ENCODE measurements at places on chromosomes 1 and 21.

DNA sequence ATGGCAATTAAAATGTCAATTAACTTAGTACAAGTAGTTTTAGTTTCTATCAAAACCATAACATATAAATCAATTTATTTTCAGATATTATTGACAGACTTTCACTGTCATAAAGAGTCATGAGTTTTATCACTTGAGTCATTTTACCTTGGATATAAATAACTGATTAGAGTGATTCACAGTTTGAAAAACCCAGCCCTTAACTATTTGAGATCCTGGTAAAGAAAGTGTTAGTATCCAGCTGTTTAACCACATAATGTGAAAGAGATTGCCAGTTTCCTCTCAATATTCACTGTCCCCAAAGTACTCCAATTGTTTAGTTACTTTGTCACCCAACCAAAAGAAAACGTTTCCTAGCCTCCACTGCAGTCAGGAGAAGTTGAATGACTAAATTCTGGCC, 91.3 kb downstream of the UCHL5 start:
- no peak for DNase-seq

DNA sequence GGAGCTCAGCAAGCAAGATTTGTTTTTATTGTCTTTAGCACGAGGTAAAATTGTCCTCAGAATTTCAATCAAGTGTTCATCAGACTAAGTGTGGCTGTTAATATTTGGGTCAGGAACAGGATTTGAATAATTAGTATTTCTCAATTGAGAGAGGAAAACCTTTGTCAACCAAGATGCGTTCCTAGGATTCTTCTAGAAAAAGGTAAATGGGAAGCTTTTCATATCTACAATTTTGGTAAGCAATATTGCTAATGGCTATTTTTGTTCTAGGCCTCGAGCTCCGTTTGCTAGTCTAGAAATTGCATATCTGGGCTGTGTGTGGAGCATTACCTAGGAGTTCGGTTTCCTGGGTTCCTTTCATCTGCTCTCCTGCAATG, 4.1 kb upstream of the PIGV start:
- DNase-seq: no peak

DNA sequence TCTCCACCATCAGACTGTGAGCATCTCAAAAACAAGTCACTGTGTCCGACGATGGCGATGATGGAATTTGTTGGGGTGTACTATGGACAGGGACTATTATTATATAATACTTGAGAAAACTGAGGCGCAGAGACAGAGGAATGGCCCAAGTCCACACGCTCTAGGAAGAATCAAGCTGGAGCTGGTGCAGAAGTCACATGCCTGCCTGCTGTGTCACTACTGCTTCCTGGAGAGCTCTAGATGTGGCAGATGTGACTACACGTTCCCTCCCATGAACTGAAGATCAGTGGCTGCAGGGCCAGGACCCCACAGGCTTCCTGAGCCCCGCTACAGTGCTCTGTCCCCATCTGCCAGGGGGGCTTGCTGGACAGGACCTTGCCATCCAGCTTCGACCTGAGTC, 56.9 kb downstream of the TRABD2B start:
- no peak for DNase-seq

- no peak for DNase-seq
Observed at GRCh38 chr1:198498881-198499280, 41.6 kb downstream of the ATP6V1G3 start.

- DNase-seq: no peak
Observed at GRCh38 chr1:54666333-54666732, 24.7 kb downstream of the MROH7 start.

GRCh38 chr1:236417336-236417735, 23.2 kb downstream of the EDARADD start:
- no peak for DNase-seq

DNA sequence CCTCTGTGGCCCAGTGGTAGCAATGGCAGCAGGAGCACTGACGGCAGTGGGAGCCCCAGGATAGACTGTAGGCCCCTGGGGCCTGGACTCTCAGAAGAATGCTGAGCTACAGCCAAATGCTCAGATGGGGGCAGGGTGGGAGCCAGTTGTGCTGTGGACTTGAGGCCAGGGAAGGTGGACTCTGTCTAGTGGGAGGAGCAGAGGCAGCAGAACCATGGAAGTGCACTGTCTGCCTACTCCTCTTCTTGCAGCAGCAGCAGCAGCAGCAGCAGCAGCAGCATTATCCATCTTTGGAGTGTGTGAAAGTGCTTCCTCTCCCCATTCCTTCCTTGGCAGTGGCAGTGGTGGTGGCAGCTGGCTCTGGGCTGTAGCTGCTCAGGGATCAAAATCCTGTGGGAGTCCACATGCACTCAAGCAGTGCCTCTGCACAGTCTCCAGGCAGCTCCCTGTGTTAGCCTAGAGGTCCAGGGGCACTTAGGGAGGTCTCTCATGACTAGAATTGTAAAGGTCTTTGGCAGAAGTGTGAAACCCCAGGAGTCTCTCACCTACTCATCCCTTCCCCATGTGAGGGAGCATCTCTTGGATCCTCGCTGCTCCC, 917.9 kb upstream of the B3GALT2 start:
- DNase-seq: no peak

GRCh38 chr21:42403611-42404231, at the start of gene UBASH3A:
Gene UBASH3A, plus strand, starts transcription at chr21:42403902. Its CDS starts 44 bp downstream, at chr21:42403946.
- peak; percentile 92 for DNase-seq

DNA sequence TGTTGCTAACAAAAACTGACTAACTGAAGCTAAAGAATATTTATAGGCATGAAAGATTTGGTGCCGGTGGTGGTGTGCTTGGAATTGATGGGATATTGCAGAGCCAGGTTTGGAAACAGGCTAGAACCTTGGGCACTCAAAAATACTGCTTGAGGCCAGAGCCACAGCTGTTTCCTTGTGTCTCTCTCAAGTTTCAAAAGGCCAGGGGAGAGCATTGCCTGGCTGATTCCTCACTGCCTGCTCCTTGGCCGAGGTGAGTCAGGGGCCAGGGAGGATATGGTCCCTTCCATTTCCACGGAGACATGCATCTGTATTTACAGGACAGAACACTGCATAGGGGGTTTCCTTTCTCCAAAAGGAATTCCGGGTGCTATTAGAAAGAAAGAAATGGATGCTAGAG, 36.1 kb upstream of the IVNS1ABP start:
- no peak for DNase-seq

GRCh38 chr1:228283476-228284147, 75.8 kb downstream of the OBSCN start:
- no peak for DNase-seq

GRCh38 chr1:42732126-42732680, 7.8 kb downstream of the CLDN19 start:
- DNase-seq: no peak

GRCh38 chr1:66351913-66352312, 182.0 kb upstream of the SGIP1 start:
- DNase-seq: peak; percentile 71

DNA sequence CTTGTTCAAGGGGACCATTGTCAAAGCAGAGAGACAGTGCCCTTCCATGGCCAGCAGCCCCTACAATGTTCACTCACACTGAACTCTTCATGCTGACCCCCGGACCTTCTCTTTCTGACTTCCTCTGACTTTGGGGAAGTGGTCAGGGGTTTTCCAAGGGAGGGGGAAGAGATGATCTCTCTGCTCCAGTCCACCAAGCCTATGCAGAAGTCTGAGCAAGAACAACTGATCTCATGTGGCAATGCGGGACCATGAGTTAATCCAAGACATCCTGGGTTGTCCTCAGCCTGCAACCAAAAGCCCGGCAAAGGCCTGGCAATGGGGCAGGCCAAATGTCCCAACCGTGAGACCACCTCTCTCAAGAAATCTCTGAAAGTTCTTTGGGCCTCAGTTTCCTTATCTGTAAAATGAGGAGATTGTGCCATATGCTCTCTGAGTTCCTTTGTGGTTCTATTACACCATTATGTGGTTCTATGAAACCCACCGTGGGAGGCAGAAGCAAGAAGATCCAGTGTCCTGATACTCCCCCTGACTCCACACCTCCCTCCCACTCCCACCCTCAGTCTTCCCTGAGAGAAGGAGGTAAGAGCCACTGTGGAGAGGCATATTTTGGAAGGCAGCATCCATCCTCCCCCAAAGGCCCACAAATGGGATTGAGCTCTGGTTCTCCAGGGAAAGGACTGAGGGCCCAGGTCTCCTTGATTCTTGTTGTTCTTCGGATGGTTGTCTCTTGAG, 11.8 kb upstream of the ARHGEF2 start:
- DNase-seq: no peak

- no peak for DNase-seq
Observed at GRCh38 chr1:26910343-26911160, 3.2 kb downstream of the NR0B2 start.

GRCh38 chr1:39671433-39671792, 494 bp downstream of the NT5C1A start:
- DNase-seq: no peak

GRCh38 chr1:178397678-178398077, 99.1 kb downstream of the CLEC20A start:
- DNase-seq: no peak

DNA sequence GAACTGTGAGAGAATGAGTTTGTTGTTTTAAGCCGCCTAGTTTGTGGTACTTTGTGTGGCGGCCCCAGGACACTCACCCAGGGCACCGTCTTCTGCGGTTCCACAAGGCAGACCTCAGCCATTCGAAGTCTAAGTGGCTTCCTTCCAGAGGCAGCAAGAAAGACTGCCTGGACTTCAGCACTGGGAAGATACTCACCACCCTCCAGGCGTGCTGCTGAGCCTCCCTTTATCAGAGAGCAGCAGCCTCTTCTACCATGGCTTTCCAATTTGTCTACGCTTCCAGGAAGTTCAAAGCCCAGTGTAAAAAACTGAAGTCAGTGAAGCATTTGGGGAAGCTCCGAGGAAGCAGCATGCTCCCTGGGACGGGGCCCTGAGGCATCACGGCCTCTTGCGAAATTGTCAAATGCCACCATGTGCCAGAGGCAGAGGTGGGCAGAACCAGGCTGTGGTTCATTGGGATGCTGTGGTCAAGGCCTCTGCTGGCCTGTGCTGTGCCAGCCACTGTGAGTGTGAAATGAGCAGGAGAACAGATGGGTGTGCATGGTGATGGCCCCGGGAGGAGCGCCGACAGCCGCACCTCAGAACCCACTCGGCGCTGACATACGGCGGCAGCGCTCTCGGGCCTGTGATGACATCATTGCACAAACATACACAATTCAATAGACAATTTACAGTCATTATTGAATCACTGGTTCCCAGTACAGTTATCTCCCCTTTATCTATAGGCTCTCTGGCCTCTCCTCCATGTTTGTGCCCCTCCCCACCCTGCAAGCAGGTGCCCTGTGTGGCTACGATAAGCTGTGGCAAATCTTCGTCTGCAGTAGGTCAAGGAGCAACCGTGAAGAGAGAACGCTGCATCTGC, 110.4 kb downstream of the PDE9A start:
- no peak for DNase-seq

- DNase-seq: peak; percentile 47
Observed at GRCh38 chr1:157496121-157496526, 56.2 kb downstream of the FCRL5 start.

DNA sequence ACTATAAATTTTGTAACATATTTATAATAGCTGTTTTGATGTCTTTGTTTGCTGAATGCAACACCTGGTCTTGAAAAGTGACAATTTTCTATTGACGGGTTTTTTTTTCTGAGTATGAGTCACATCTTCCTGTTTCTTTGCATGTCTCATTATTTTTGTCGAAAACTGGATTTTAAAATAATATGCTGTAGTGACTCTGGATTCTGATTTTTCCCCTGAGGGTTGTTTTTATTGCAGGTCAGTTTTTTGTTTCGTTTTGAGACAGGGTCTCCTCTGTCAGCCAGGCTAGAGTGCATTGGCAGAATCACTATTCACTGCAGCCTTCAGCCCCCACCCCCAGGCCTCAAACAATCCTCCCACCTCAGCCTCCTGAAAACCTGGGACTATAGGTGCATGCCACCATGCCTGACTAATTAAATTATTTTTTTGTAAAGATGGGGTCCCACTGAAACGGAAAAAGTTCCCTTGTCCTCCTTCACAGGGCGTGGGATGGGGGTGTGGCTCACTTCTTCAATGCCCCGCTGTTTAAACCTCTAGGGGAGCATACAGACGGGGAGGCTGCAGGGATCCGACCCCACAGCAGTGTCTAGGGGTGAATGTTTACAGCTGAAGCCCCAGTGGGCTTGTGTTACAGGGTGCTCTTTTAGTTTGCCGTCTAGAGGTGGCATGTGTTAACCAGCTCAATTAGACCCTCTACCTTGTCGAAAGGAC, 11.3 kb upstream of the PPIE start:
- DNase-seq: no peak

DNA sequence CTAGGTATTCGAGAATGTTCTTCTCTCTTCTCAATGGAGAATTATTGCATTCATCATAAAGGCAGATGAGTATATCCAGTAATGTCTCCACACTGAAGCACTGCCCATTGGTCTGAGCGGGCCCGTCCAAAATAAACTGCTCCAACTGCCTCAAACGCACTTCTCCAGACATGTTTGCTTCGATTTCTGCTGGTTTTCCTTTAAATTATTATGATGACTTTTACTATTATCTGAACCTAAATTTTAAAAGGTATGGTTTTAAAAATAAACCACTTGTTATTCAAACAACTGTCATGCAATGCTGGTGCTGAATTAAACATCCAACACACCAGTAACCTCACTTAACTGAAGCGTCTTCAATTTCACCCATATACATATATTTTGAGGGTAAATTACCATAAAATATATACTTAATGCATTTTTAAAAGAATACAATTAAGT, 1.3 kb downstream of the CDC42BPA start:
- DNase-seq: no peak

DNA sequence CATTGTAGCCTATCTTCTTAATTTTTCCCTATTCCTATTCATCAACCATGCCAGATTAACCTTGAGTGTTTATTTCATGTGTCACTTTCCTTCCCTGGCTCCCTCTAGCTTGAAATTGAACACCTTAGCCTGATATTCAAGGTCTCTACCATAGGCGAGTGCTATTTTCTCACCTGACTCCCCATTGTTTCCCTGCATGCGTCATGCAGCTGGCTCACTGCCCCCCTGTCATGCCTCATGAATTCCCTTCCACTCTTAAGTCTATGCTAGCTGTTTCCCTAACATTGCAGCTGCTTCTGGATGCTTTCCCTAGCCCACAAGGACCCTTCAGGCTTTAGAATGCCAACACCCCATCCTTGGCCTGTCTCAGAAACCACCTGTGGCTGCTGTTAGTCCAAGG, 56.7 kb upstream of the CD1D start:
- DNase-seq: no peak

DNA sequence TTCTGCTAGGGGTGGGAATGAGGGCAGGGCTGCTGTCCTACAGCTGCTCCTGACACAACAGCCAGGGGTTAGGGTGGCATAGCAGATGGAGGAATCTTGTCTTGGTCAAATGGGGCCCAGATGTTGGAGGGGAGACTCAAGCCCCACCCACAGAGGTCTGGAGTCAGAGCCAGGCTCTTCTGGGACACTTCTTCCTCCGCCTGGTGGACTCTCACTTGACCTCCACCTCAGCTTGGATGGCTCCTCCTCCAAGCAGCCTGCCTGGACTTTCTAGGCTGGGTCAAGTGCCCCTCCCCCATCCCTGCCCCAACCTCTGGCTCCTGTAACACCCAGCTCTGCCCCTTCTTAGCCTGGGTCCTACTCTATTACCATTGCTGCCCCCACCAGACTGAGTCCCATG, 35.5 kb downstream of the EPHA2 start:
- no peak for DNase-seq

GRCh38 chr1:172084876-172085275, 243.6 kb downstream of the DNM3 start:
- no peak for DNase-seq
